ENCODE measurements at places on chromosomes 1 and 21.

GRCh38 chr1:65147424-65148177 lies 402 bp upstream of the AK4 start:
- DNase-seq = peak; percentile 45

DNA sequence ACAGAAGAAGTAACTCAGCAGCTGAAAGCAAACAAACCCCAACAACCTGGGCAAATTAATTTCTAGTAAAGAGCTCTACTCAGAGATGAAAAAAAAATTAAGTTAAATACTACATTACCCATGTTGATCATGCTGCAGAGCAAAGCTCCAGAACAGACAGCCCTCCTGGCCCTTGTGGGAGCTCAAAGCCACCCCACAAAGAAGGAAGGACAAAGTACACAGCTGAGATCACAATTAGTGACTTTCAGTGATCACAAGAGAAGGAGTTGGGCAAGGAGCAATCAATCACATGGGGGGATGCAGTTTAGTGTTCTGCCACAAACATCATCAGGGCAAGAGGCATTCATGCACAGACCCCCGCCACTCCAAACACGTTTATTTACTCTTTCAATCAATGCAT lies 114.2 kb downstream of the DAB1 start:
- no peak for DNase-seq

GRCh38 chr1:21756393-21757089 lies 26.4 kb downstream of the USP48 start:
- no peak for DNase-seq

- DNase-seq = no peak
These were observed 510.1 kb downstream of the PLA2G4A start for GRCh38 chr1:187338762-187339412.

- no peak for DNase-seq
These were observed 516.7 kb upstream of the B3GALT2 start for GRCh38 chr1:193703121-193703520.

- no peak for DNase-seq
These were observed 216.6 kb upstream of the ZP4 start for GRCh38 chr1:238107322-238107721.

- no peak for DNase-seq
These were observed 19.8 kb upstream of the UBXN10 start for GRCh38 chr1:20166051-20166450.

DNA sequence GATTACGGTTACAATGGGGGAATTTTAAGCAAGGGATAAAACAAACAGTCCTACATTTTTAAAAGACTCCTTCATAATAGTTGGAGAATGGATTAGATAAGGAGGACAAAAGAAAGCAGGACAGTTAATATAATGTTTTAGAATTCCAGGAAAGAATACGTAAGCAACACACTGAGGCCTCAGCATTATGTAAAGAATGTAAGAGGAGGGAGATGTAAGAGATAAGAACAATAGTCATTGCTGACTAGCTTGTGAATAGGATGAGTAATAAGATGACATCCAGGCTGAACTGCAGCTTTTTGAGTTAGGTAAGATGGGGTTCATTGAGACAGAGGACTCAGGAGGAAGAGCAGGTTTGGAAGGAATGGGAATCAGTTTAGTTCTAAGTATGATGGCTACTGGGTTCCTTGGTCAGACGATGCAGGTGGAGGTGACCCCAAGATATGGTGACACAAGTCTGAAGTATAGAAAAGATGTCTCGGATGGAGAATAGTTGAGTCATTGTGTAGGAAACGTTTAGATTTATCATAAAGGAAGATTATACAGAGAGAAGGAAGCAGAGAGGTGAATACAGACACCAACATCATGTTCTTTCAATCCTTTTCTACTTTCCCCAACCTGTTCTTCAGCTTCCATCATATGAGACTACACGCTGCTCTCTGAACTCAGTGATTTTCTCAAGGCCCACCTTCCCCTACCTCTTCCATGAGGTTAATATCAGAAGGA lies 372.8 kb downstream of the PTBP2 start:
- DNase-seq = no peak

DNA sequence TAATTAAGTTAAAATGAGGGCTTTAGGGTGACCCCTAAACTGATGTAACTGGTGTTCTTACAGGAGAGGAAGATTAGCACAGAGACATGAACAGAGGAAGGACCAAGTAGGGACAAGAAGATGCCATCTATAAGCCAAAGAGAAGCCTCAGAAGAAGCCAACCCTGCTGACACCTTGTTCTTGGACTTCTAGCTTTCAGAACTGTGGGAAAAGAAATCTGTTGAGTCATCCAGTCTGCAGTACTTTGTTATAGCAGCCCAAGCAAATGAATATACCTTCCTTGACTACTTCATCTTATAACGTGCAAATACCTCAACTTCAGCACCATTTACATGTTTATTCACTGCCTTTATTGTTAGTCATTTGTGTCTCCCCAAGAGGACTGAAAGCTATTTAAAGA lies 3.4 kb downstream of the ZBTB21 start:
- DNase-seq = no peak

DNA sequence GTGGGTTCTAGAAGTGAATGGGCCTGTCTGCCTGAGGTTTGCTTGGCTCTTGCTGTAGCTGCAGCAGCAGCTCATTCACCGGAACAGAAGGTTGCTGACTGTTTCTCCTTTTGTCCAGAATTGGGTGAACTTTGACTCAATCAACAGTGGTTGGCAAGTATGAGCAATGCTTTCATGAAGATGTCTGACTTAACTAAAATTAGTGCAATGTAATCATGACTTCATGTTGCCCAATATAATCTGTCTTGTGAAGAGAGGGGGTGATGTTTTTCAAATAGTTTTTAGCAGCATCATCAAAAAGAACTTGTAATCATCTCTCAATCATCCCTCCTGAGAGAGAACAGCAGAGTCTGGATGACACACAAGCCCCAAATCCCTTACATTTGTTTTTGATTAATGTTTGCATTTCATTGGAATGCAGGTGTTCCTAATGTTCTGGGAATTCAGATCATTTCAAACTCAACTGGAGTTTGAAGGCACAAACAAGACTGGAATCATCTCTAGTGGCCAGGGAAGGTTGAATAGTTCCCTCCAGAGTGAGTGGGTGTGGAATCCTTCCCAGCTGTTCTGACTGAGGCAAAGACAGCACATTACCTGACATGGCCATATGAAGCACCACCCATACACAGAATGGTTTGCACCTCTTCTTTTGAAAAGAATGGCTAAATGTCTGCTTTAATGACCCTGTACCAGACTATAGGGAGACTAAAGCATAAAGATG lies 82.9 kb downstream of the HLX start:
- no peak for DNase-seq

GRCh38 chr1:32741413-32742198 lies 39.0 kb upstream of the SYNC start:
- no peak for DNase-seq

- no peak for DNase-seq
These were observed 43.1 kb downstream of the PBX1 start for GRCh38 chr1:164602101-164602422.

- no peak for DNase-seq
These were observed 5.9 kb upstream of the TTC22 start for GRCh38 chr1:54806931-54807611.

DNA sequence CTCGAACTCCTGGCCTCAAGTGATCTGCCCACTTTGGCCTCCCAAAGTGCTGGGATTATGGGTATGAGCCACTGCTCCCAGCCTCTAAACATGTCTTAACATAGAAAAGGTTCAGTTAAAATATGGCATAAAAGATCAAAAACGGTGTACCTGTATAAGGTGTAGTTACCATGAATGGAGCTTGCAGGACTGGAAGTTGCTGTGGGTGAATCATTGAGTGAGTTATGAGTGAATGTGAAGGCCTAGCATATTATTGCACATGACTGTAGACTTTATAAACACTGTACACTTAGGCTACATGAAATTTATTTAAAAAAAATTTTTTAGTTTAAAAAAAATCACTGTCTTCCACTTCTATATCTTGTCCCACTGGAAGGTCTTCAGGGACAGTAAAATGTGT lies 15.7 kb downstream of the ABCD3 start:
- DNase-seq = no peak

DNA sequence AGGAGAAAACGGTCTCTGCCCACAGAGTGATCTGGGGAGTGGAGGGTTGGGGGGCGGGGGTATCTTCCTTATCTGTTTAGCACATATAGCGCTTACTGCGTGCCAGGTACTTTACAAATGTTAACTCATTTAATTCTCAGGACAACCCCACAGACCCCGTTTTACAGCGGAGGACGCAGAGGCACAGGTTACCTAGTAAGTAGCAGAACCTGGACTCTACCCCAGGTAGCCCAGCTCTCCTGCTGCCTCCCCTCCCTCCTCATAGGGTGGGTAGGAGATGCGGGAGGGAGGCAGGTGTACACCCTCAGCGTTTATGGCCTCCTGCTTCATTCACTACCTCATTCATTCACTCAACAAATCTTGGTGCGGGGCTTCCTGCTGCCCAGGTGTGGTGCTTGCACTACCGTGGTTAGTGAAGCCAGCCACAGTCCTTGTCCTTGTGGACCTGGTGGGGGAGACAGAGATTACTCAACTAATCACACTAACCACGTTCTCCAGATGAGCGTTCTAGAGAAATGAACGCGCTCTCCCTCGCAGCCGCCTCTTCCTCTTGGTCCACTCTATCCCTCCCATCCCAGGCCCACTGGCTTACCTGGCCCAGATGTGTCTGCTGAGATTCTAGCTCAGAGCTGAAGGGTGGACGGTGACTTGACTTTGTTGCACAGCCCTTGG lies 102.0 kb downstream of the IER5 start:
- DNase-seq = no peak

DNA sequence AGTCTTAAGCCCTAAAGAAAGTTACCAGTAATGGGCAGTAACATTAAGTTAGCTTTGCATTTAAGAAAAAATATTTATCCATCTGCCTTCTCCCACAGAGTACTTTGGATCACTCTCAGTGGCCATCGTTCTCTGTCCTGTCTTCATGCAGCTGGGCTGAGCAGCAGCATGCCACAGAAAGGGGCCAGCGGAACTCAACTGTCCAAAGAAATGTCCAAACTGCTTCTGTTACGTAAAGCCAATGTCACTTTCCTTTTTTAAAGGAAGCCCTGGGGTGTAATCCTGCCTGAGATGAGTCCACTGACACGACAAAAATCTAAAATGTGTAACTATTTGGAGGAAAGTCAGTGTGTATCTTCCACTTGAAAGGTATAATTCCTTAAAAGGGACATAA lies 291.6 kb downstream of the SMYD3 start:
- DNase-seq = no peak

- no peak for DNase-seq
These were observed 8.8 kb downstream of the PADI1 start for GRCh38 chr1:17213782-17214148.

DNA sequence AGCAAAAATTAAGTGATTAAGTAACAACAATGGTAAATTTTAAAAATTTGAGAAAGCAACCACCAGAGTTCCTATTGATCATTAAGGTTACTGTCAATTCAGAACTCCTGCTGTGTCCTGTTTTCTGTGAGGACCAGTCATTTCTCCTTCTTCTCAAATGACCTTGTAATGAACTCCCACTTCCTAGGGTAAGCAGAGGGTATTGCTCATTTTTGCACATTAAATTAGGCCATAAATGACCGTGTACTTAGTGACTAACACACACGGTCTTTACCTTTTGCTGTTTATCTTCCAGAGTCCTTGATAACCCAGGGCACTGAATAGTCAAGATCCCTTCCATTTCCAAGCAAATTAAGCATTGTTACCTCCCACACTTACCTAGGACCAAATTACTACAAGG lies 227.5 kb upstream of the LYPLAL1 start:
- no peak for DNase-seq

DNA sequence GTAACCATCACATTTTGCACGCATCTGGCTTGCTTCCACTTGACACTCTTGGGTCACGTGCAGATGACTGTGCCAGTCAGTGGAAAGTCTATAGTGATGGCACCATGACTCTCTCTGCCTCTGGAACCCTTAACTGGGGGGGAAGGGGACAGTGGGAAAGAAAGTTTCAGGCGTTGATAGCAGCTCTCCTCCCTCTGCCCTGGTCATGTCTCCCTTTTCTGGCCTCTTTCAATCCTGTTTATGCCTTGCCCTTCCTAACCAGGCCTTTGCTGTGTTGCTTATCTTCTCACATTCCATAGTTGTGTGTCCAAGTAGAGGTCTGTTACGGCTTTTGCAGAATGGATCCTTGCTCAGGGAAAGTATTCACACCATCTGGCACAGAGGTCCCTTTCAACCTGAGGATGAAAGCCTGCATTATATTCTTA lies 93.5 kb downstream of the NRDC start:
- DNase-seq = no peak

GRCh38 chr1:78222225-78222959 lies 176.6 kb downstream of the GIPC2 start:
- DNase-seq = no peak

GRCh38 chr21:45820171-45821091 lies 161.1 kb upstream of the COL6A1 start:
- DNase-seq = peak; percentile 81

- no peak for DNase-seq
These were observed 223.7 kb downstream of the VAV3 start for GRCh38 chr1:107741242-107741641.

DNA sequence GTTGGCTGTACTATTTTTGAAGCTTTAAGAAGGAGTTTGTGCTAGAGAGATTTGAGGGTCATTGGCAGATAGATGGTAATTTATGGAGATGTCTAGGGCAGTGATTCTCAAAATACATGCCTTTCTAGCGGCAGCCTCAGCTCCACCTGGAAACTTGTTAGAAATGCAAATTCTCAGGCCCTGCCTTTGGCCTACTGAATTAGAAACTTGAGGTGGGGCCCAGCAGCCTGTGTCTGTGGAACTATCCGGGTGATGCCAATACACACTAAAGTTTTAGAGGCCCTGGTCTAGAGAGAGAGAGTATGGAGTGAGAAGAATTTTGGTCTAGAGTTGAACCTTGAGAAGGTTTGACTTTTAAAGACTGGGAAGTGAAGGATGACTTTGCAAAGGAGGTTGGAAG lies 82.5 kb downstream of the CDC14A start:
- no peak for DNase-seq

- DNase-seq = no peak
These were observed 88.8 kb downstream of the JAK1 start for GRCh38 chr1:64877598-64877997.

GRCh38 chr1:112672842-112673241 lies 1.6 kb upstream of the MOV10 start:
- no peak for DNase-seq

DNA sequence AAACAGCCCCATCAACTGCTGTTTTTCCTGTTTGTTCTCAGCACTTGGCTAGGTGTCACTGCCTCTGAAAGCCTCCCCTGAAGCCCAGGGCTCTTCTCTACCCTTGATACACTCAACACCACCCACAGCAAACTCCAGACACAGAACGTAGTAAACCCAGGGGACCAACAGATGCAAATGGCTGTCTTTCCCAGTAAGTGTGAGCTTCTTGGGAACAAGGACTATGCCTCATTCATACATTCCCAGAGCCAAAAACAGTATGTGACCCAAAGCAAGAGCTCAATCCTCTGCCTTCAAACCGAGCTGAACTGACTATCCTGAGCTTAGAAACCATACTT lies 4.4 kb downstream of the LBR start:
- no peak for DNase-seq

GRCh38 chr1:228142701-228143136 lies 2.6 kb downstream of the GUK1 start:
- no peak for DNase-seq
